ENCODE measurements at places on chromosomes 6 and 20.

GRCh38 chr20:58039274-58040092 lies 189.0 kb downstream of the ANKRD60 start:
- DNase-seq = no peak

- no peak for DNase-seq
Observed at GRCh38 chr6:150250826-150251225, 108.0 kb downstream of the PPP1R14C start.

- no peak for DNase-seq
Observed at GRCh38 chr6:53985366-53985765, 125.9 kb upstream of the MLIP start.

DNA sequence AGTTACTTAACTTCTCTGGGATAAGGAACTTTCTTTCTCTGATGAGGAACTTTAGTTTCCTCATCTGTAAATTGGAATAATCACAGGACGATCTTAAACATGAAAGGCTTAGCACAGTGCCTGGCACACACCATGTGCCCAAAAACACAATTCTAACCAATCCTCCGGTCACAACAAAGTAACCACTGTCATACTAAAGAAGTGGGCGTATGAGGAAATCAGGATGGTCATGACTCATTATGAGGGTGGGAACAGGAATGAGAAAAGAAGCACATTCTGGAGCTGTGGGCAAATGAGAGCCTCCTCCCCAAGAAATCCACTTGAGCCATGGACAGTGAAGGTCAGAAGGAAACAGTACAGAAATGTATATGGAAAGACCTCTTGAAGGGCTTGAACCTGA lies 82.9 kb downstream of the LRFN2 start:
- no peak for DNase-seq

GRCh38 chr6:53066077-53066417 lies 843 bp downstream of the FBXO9 start:
- DNase-seq = peak; percentile 21

- no peak for DNase-seq
Observed at GRCh38 chr6:43986177-43986825, 141.0 kb downstream of the MRPL14 start.

GRCh38 chr6:53128842-53129241 lies 19.8 kb downstream of the GCM1 start:
- DNase-seq = no peak

- DNase-seq = no peak
Observed at GRCh38 chr6:110537208-110538123, 61.1 kb upstream of the SLC22A16 start.

DNA sequence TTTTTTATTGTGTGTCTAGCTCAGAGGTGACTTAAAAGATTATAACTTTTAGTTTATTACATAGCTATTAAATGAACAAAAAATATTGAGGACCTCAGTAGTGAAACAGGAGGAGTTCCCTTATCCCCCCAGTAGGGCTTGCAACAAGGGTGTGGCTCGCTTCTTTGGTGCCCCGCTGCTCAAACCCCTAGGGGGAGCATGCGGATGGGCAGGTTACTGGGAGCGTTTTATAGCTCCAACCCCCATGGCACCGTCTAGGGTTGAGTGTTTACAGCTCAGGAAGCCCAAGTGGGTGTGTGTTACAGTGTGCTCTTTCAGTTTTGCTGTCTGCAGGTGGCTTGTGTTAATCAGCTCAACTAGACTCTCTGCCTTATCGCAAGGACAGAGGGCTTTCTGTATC lies 1513.7 kb downstream of the GRIK2 start:
- no peak for DNase-seq

- DNase-seq = no peak
Observed at GRCh38 chr20:19407736-19408135, 195.3 kb downstream of the SLC24A3 start.

DNA sequence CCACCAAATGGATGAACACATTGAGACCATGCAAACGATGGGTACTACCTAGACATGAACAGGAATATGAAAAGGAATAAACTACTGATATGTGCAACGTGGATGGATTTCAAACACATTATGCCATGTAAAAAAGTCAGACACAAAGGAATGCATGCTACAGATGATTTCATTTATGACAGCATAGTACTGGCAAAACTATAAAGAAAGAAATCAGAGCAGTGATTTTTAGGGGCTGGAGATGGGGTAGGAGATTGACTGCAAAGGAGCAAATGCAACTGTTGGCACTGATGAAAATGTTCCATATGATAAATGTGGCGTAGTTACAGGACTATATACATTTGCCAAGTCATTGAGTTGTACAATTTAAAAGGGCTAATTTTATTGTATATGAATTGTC lies 13.4 kb upstream of the COL12A1 start:
- no peak for DNase-seq

- DNase-seq = no peak
Observed at GRCh38 chr6:90025523-90026061, 131.3 kb downstream of the GJA10 start.

DNA sequence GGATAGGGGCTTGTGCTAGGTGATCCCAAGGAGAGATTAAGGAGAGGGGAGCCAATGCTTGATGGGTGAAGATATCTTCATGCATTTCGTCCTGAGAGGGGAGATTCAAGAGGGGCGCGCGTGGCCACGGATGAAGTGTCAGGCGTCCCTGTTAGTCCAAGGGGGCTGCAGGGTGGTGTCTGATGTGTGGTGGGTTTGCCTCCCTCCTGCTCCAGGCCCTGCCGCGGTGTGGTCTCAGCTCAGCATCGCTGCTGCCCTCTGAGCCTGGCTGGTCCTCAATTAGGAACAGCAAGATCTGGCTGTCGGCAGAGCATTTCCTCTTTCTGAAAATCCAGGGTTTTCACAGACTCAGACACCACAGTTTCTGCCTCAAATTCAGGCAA lies 318.0 kb downstream of the THBS2 start:
- DNase-seq = no peak

DNA sequence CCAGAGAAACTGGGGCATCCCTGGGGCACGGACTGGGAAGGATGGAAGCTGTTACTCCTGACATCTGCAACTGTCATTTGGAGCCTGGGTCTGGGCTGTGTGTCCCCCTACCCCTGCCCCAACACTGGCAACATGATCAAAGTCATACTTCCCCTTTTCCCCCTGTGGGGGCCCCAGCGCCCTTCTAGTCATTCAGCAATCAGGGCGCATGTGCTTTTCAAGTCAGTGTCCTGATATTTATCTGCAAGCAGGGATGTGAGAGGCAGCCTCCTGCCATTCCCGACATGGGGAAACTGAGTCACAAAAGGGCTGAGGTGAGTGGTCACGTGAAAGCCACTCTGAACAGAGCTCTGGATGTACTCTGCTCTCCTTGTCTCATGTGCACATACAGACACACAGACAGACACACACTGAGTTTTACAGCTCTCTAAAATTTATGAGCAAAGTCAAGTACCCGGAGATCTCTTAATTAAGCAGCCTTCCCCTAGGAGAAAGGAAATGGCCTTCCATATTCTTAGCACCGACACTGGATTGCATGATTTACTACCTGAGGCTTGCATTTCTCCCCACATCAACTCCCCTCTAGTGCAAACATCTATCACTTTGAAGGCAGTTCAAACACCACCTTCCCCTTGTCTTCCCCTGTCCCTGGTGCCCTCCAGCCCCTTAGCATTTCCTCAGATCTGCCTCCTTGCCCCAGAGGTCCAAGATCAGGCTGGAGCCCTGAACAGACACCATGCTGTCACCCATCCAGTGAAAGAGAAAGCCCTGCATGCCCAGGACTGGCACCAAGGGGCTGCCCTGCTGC lies 170.7 kb downstream of the CDC5L start:
- no peak for DNase-seq

DNA sequence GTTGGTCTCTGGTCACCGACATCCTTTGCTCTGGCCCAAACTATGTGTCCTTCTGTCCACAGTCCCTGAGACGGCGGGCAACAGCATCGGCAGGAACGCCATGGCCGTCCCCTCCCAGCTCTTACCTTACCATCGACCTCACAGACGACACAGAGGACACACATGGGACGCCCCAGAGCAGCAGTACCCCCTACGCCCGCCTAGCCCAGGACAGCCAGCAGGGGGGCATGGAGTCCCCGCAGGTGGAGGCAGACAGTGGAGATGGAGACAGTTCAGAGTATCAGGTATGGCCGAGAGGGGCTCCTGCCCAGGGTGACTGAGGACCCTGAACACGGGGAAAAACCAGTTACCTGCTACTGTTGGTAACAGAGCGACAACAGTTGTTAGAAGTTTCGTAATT lies 25.0 kb downstream of the DNMT3B start:
- DNase-seq = no peak

GRCh38 chr20:46797206-46797605 lies 87.8 kb downstream of the SLC2A10 start:
- no peak for DNase-seq

DNA sequence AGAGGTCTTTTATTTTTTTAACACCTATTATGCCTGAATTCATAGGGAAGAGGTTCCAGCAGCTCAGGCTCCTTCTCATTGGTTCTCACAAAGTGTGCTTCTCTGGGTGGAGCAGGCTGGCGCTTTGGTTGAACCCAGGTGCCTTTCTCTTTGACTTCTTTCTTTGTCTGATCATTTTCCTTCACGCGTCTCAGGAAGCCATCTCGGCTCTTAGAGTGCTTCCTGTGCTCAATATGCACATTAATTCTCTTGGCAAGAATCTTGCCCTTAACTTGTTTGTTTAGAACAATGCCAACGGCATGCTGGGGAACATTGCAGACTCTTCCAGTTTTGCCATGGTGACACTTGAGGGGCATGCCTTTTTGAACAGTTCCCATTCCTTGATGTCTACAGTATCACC lies 44.2 kb upstream of the RNF24 start:
- no peak for DNase-seq

GRCh38 chr6:20236909-20237600 lies 24.8 kb upstream of the MBOAT1 start:
- DNase-seq = no peak

DNA sequence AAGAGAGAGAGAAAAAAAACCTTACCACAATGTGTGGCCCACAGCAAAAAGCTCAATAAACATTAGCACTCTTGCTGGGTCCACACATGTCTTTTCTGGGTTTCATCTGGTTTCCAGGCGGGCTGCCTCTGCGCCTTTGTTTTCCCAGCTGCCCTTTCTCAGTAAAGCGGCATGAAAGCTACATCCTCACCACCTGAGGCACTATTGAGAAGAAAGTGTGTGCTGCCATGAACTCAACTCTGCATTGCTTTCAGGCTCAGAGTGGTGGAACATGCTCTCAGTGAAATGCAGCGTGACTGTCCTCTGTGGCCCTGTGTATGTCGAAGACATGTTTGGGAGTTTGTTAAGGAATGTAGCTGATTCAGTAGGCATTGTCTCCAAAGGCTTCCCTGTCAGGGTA lies 102.3 kb downstream of the LYRM2 start:
- DNase-seq = no peak

- DNase-seq = no peak
Observed at GRCh38 chr20:15923030-15923776, 650.0 kb downstream of the KIF16B start.

DNA sequence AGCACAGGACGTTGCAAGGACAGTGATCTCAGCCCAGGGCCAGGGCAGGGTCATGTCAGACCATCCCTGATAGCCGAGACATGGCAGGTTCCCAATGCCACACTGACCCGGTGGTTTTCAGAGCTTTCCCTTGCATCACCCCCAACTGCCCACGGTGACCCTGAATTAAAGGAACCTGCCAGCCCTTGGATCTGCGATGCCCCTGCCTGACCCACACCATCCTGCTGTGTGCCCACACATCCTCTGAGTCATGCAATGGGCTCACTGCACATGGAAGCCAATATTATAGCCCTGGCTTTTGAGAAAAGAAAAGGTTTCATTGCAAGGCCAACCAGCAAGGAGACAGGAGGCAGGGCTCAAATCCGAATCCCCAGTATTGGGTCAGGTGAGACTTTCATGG lies 132.6 kb upstream of the CST7 start:
- DNase-seq = no peak

DNA sequence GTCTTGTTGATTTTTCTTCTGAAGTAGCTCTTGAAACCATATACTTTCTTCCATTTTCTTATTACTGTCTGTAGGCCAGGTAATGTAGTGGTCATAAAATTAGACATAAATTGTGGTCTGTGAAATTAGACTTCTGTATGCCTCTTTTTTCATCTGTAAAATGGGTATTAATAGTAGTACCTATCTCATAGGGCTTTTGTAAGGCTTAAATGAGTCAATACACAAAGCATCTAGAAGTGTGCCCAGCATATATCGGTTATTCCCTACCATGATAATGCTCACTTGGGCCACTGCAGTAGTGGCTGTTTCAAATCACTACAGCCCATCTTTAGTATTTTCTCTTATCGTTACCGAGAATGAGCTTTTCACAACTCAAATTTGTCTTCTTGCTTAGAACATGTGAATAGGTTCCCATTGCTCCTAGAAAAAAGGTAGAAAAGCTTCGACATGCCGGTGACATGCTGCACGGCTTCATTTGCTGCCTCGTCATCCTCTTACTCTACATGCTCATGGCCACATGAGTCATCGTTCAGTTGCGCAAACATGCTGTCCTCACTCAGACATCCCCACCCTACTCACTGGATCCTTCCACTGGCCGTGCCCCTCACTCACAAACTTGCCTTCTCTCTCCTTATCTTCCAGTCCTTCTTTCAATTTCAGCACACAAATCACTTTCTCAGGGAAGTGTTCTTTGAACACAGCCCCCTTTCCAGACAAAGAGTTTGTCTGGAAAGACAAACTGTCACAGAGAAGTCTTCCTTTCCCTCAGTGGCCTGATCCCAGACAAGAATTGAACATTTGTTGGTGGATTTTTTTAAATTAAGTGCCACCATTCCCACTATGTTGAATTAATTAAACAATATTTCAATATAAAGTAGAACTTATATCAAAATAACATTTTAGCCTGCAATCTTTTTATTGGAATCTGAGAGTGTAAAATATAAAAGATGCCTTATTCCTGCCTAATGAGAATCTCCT lies 32.2 kb upstream of the ERVFRD-1 start:
- peak; percentile 13 for DNase-seq

DNA sequence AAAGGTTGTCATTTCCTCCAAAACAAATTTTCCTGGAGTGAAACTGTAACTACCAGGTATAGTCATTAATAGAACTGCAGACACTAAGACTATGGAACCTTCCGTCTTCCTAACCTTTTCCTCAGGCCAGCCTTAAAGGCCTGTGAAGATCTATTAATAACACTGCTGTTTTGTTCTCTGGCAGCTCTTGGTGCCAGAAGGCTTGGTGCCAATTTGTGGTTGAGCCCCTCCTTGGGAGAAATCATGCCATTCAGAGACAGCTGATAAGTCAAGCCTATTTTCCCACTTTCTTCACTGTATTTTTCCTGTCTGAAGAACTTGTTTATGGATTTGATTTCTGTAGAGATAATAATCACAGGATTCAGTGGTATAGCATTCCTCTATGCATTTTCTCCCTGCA lies 64.8 kb downstream of the HCRTR2 start:
- no peak for DNase-seq

DNA sequence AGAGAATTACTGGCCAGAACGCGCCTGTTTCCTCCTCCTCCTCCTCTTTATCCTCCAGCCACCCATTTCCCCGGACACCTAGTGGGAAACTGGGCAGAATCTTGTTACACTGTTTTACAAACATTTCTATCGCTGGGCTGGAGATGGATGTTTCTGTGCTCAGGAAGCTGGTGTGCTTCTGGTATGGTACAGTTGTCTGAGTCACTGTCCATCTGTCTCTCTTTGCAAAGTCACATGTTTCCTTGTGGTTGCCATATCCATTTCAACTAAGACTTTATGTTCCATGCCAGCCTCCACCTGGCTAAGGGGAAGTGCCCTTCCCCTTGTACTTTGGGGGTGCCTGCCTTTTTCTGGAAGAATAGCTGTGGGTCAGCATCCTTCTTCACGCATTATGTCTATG lies 52.9 kb upstream of the SLC22A16 start:
- DNase-seq = no peak

Measured in CD4-positive, alpha-beta T cell treated with Interleukin-12 subunit alpha and Interleukin-12 subunit beta, for 1 hour (primary cell).